ENCODE measurements at places on chromosomes 2 and 18.

DNA sequence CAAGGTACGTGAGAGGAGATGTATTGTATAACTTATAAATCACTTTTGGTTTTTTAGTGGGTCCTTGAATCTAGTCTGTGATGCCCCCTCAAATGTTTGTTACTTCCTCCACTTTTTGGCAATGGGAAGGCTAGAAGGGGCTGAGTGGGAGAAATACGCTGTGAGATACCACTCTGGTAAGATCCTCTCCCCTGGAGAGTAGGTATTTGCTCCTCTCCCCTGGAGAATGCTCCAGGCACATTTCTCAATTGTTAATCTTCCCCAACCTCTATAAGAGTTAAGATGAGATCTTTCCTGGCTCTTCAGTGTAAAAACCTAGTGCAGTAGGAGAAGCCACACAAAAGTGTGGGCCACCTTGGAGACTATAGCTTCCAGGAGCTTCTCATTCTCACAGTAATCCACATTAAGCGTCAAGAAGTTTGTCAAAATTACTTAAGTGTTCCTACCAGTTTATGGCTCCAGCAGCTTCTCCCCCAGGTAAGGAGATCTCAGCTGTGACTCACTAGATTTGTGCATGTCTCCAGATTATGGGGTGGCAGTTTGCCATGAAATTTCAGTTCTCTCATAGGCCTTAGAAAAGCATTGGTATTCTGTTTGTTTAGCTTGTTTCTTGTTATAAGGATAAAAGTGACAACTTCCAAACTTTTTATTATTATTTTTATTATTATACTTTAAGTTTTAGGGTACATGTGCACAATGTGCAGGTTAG is 182.6 kb downstream of the FSIP2 start:
- no peak for DNase-seq

DNA sequence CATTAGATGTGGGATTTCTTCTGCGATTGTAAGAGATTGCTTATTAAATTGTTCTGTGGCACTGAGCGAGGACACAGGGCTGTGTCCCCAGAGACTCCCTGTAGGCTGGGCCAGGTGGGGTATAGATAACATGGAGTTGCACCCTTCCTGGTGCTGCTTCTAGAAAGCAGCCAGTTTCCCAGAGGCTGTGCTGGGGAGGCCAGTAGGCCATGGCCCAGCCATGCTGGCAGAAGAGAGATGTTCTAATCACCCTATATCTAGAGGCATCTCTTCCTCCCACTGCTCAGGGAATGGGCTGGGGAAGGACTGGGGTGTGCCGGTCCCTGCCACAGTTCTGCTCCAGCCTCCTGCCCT is 66.9 kb downstream of the HS1BP3 start:
- DNase-seq, result no peak

GRCh38 chr2:17959356-17959755 is 80.9 kb downstream of the KCNS3 start:
- no peak for DNase-seq

DNA sequence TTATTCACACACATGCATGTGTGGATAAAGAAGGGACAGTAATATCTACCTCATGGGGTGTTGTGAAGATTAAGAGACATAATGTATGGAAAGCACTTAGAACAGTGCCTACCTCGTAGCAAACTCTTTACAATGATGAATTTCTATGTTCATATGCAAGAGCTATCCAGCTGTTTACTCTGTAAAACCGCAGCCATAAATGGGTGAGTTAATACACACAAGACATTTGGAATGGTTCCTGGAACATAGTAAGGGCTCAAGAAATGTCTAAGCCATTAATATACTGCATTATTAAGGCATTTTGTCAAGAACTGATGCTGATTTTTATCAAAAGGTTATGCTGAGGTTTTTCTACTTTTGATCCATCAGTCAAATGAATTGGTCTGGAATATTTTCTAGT is 1076.2 kb downstream of the TSN start:
- no peak for DNase-seq

All from GM06990 (cell line).